Pancreas (tissue), 10 donors: ENCODE measurements at places on chromosomes 1 and 21. TPM values are rescaled to one million over a fixed set of nuclear protein-coding genes. Genes with fewer than 3 reads are reported as not detected.

DNA sequence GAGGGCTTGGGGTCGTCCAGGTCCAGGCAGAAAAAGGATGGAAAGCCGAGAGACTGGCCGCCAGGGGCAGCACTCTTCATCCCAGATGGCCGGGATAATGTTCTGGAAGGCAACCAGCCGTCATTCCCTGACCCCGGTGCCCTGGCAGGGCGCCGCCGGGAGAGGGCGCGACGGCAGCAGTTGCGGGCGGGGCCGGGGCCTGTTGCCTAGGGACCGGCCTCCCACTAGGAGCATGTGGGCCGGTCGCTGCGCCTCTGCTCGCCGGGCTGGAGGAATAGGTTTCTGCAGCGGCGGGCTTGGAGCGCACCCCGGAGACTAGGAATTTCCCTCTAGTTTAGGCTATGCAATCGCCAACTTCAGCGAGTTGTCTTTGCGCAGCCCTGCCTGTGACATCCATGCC, 11.0 kb downstream of the DMRTB1 start:
- no peak overlapping the region for H3K4me3 ChIP-seq
- H3K36me3 ChIP-seq, result no peaks in the 10 kb centered on the region
- no peak for DNase-seq
- no peaks in the 10 kb centered on the region for H3K4me1 ChIP-seq
- H3K27ac ChIP-seq, result no peak overlapping the region

DNA sequence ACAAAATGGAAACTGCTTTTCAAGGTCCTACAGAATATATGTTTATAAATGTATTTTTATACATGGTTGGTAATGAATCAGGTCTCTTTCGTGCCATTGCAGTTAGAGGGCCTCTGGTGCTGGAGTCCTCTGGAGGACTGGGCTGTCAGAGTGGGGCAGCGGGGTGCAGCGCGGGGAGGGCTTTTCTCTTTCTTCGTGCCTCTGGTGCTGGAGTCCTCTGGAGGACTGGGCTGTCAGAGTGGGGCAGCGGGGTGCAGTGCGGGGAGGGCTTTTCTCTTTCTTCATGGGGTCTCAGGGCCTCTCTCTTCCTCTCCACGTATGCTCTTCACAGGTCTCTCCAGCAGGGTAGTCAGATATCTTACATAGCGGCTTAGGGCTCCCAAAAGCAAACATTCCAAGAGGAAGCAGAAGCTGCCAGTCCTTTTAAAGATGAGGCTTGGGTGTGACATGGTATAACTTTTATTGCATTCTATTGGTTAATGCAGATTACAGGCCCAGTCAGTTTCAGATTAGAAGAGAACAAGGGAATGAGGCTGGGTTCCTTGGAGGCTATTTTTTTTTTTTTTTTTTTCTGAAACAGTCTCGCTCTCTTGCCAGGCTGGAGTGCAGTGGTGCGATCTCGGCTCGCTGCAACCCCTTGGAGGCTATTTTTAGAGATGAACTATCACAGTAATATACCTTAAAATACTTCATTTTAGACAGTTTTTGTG, 13.1 kb downstream of the SDCCAG8 start:
- H3K4me1 ChIP-seq, result no peaks in the 10 kb centered on the region
- DNase-seq, result no peak
- peak overlapping the region; percentile 69 for H3K27ac ChIP-seq
- no peak overlapping the region for H3K4me3 ChIP-seq
- no peaks in the 10 kb centered on the region for H3K27me3 ChIP-seq
- peaks cover 13% of the 10 kb centered on the region for H3K36me3 ChIP-seq

- H3K36me3 ChIP-seq, result no peaks in the 10 kb centered on the region
- DNase-seq, result no peak
- H3K4me3 ChIP-seq, result no peak overlapping the region
- peaks cover 5% of the 10 kb centered on the region for H3K4me1 ChIP-seq
- peak overlapping the region; percentile 30 for H3K27ac ChIP-seq
These were observed 20.0 kb upstream of the LAMC1 start for GRCh38 chr1:183003203-183003602.

GRCh38 chr1:179709841-179710329, 33.2 kb upstream of the FAM163A start:
- H3K27me3 ChIP-seq, result no peaks in the 10 kb centered on the region
- no peak for DNase-seq
- H3K36me3 ChIP-seq, result no peaks in the 10 kb centered on the region
- H3K27ac ChIP-seq, result no peak overlapping the region
- peaks cover 3% of the 10 kb centered on the region for H3K4me1 ChIP-seq
- H3K4me3 ChIP-seq, result no peak overlapping the region

- no peak for DNase-seq
- no peak overlapping the region for H3K27ac ChIP-seq
- no peaks in the 10 kb centered on the region for H3K36me3 ChIP-seq
- no peaks in the 10 kb centered on the region for H3K4me1 ChIP-seq
- no peaks in the 10 kb centered on the region for H3K27me3 ChIP-seq
These were observed 237.5 kb downstream of the HMCN1 start for GRCh38 chr1:185971688-185972087.

- no peak overlapping the region for H3K27ac ChIP-seq
- H3K4me1 ChIP-seq, result no peaks in the 10 kb centered on the region
- no peaks in the 10 kb centered on the region for H3K27me3 ChIP-seq
- H3K4me3 ChIP-seq, result no peak overlapping the region
- H3K36me3 ChIP-seq, result peaks cover 46% of the 10 kb centered on the region
- no peak for DNase-seq
These were observed 10.9 kb downstream of the S100PBP start for GRCh38 chr1:32828341-32828740.

DNA sequence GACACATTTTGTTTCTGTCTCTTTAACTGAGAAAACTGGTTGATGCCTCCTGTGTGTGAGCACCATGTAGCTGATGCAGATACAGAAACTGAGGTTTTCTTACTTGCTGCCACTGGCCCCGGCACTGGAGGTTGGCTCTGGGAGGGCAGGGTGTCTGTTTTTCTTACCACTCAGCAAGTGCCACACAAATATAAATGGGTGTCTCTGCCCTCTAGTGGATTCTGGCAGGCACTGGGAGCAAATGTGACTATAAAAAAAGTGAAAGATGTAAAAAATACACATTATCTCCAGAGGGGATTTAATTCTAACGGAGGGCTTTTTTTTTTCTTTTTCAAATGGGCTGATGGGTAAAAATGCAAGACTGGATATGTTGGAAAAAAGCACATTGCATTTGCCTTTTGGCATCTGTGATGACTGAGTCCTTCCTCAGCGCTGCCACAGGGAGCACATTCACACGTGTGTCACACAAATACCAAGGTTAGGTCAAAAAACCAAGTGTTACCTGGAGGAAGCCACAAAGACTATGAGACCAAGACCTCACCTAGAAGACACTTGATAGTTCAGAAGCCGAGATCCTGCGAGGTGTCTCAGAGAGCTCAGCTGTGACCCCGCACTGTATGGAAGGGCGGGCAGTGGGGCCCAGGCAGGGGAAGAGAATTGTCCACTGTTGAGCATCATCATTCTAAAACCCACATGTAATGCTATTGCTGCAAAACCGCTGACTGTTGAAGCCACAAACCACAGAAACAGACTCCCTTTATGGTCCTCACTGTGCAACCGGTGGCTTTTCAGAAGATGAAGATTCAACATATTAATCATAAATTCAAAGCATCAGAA, 18.9 kb downstream of the PGBD2 start:
- no peak overlapping the region for H3K4me3 ChIP-seq
- H3K27me3 ChIP-seq, result no peaks in the 10 kb centered on the region
- H3K36me3 ChIP-seq, result no peaks in the 10 kb centered on the region
- no peaks in the 10 kb centered on the region for H3K4me1 ChIP-seq
- DNase-seq, result no peak

GRCh38 chr1:2391931-2392509, 379 bp downstream of the RER1 start:
- H3K27me3 ChIP-seq, result no peaks in the 10 kb centered on the region
- H3K4me3 ChIP-seq, result peak overlapping the region; percentile 99
- H3K4me1 ChIP-seq, result peaks cover 17% of the 10 kb centered on the region
- H3K27ac ChIP-seq, result peak overlapping the region; percentile 82
- DNase-seq, result no peak

DNA sequence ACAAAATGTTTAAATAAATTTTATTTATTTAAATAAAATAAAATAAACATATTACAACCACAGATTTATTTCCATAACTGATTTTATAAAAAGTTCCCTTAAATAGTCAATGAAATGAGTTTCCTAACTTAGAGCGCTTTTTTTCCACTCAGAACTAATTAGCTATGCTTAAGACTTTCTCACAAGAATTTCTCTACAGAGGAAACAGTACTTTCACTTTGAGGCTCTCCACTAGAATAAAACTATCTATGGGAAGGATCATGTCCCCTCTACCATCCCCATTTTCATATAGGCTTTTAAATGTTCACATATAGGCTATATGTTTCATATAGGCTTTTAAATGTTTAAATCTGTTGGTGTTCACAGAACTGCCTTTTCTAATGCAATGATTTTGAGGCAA, 40.0 kb upstream of the DPH5 start:
- no peak for DNase-seq
- no peaks in the 10 kb centered on the region for H3K4me1 ChIP-seq
- H3K4me3 ChIP-seq, result no peak overlapping the region
- H3K36me3 ChIP-seq, result no peaks in the 10 kb centered on the region
- no peak overlapping the region for H3K27ac ChIP-seq
- no peaks in the 10 kb centered on the region for H3K27me3 ChIP-seq

DNA sequence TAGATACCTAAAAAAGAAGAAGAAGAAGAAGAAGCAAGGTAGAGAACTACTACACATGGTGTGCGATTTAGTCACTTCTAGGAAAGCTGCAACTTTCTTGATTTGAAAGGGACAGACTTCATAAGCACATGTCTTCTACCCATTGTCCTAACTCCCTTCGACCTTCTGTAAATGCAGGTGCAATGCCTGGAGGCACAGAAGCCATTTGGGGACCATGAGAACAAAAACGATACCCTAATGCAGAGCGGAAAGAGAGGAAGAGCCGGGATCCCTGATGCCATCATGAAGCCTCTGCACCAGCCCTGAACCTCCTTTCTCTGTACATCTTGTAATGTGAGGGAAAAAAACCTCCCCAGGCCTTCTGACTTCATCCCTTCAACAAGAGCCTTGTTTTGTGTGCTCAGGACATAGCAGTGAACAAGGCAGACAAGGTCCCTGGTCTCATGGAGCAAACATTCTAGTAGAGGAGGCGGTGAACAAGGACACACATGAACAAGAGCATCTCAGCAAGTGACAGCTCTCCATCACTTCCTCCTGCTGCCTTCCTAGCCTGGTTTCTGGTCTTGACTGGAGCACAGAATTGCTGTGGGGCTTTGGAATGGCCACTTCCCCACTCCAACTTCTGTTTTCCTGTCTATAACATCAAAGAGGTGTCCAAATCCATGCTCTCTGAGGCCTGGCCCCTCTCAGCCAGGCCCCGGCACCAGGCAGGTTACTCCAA, 5.5 kb upstream of the LAPTM5 start:
- H3K27ac ChIP-seq, result no peak overlapping the region
- H3K4me3 ChIP-seq, result no peak overlapping the region
- H3K4me1 ChIP-seq, result no peaks in the 10 kb centered on the region

DNA sequence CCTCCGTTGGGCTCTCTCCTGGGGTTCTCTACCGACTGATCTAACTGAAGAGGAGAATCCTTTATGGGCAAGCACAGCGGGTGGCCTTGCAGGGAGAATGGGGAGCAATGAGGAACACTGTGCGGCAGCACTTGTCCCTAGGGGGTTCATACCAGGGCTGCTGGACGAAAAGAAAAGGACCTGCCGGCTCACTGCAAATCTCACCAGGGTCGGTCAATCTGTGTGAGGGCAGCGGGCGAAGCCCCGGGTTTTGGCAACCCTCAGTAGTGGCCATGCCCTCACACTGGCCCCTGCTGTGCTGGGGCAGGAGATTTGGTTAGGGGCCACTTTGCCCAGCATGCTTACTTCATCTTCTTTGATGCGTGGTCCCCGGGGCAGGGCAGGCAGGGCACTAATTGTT, 5.9 kb downstream of the LHX9 start:
- no peak overlapping the region for H3K27ac ChIP-seq
- no peak overlapping the region for H3K4me3 ChIP-seq
- no peaks in the 10 kb centered on the region for H3K36me3 ChIP-seq

GRCh38 chr1:217032715-217033367, 309.6 kb upstream of the ESRRG start:
- no peak overlapping the region for H3K4me3 ChIP-seq

- no peaks in the 10 kb centered on the region for H3K4me1 ChIP-seq
- DNase-seq, result no peak
- no peaks in the 10 kb centered on the region for H3K36me3 ChIP-seq
- no peak overlapping the region for H3K27ac ChIP-seq
- no peaks in the 10 kb centered on the region for H3K27me3 ChIP-seq
These were observed 120.2 kb downstream of the ACTL8 start for GRCh38 chr1:17875171-17875881.

DNA sequence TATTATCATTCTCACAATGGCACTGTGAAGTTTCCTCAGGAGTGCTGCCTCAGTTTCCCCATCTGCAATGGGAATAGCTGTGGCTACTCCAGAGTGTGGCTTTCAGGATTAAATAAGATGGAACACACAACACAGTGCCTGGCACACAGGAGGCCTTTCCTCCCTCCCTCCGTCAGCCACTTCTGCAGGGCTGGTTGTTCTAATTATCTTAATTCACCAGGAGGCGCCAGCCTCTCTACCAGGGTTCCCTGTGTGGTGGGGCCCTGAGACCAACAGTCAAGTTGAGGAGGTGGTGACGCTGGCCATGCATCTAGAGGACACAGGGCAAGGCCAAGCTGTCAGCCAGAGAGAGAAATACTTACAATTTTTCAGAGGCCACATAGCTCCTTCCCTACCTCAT, 6.3 kb upstream of the FOXO6 start:
- no peaks in the 10 kb centered on the region for H3K4me1 ChIP-seq
- no peaks in the 10 kb centered on the region for H3K36me3 ChIP-seq

GRCh38 chr1:35569936-35570335, 3.2 kb upstream of the TFAP2E start:
- no peaks in the 10 kb centered on the region for H3K4me1 ChIP-seq
- H3K27me3 ChIP-seq, result no peaks in the 10 kb centered on the region
- H3K4me3 ChIP-seq, result no peak overlapping the region
- no peak for DNase-seq
- no peak overlapping the region for H3K27ac ChIP-seq
- H3K36me3 ChIP-seq, result no peaks in the 10 kb centered on the region

GRCh38 chr1:16925635-16926490, 4.1 kb downstream of the CROCC start:
- H3K4me3 ChIP-seq, result no peak overlapping the region
- no peaks in the 10 kb centered on the region for H3K36me3 ChIP-seq
- peaks cover 8% of the 10 kb centered on the region for H3K4me1 ChIP-seq
- no peaks in the 10 kb centered on the region for H3K27me3 ChIP-seq

The C1orf198 gene
- total RNA-seq, result 17.7 TPM

The CFAP107 gene
- 0.19 TPM for total RNA-seq

The SPRR2E gene
- total RNA-seq, result not detected

The SH3D21 gene
- 0.51 TPM for total RNA-seq

The OR2L3 gene
- total RNA-seq, result not detected

The TCEANC2 gene
- total RNA-seq, result 2.4 TPM

The LHX8 gene
- total RNA-seq, result not detected

The SYPL2 gene
- 2.5 TPM for total RNA-seq

The SPATC1L gene
- total RNA-seq, result 3.1 TPM

The SYCP1 gene
- not detected for total RNA-seq

The PBX1 gene
- total RNA-seq, result 105 TPM

The LCE1B gene
- total RNA-seq, result not detected

The FCN3 gene
- 8.5 TPM for total RNA-seq

The ARID1A gene
- 28.9 TPM for total RNA-seq

The AGT gene
- 16.4 TPM for total RNA-seq

The RNF207 gene
- total RNA-seq, result 12.0 TPM

The GRHL3 gene
- 0.58 TPM for total RNA-seq

The DPT gene
- total RNA-seq, result 6.1 TPM

The CELF3 gene
- 5.2 TPM for total RNA-seq

The NBPF4 gene
- not detected for total RNA-seq
